ENCODE measurements at places on chromosomes 7 and 10.

GRCh38 chr7:33837356-33837851 lies 67.9 kb upstream of the BMPER start:
- no peak for DNase-seq

- no peak for DNase-seq
Measured at GRCh38 chr7:121608785-121609184, 212.7 kb upstream of the FAM3C start.

- DNase-seq, result no peak
Measured at GRCh38 chr7:29937132-29937531, 52.5 kb downstream of the SCRN1 start.

- DNase-seq, result no peak
Measured at GRCh38 chr10:29455095-29455494, 166.2 kb downstream of the LYZL1 start.

- no peak for DNase-seq
Measured at GRCh38 chr10:43262397-43262901, 4.4 kb downstream of the RASGEF1A start.

GRCh38 chr7:79692015-79692414 lies 238.5 kb upstream of the MAGI2 start:
- DNase-seq, result no peak

DNA sequence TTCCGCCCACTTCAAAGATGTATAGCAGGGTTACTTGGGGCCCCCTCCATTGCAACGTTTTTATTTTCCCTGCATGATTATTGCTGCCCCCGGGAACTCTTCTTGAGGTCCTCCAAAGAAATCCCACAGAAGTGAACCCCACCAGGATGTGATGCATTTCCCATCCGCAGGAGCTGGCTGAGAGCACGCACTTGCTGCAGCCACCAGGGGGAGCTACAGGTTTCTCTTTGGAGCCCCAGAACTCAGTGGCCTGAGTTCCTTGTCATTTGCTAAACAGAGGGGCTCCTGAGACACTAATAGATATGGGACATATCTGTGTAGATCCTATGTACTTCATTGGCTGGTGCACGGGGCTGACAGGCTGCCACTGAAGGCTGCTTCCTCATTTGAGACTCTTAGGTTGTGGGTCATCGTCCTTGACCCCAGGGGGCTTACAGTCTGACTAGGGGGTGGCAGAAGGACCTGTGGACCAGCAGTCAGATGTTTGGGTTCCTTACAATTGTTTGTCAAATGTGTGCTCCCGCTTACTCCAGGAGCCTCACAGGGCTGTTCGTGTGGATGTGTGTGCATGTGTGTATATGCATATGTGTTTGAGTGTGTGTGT lies 52.3 kb upstream of the ENO4 start:
- DNase-seq, result peak; percentile 44

DNA sequence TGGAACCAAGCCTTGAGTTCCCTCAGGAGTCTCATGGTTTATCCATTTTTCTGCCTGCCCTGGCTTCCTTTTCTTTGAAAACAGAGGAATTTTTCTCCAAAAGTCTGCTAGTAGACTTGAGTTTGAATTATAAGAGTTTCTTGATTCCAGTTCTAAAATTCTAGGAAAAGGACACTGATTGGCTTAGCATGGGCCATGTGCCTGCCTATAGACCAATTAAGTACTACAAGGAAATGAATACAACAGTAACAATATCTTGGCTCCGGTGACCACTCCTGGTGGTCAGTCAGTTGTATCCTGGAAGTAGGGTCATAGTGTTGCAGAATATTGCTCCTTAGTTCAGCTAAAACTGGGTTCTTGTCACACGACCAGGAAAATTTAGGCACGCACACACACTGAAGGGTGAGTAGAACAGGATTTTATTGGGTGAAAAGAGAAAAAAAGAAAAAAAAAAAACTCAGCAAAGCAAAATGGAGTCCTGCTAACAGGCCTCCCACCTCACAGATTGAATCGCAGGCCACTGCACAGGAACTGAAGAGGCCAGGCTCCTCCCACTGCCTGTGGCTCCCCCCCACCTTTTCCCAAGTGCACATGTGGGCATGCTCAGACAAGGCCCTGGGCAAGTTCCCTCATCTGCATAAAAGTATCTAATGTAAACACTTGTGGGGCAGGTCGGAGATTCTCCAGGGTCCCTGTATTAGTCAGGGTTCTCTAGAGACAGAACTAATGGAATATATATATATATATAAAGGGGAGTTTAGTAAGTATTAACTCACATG lies 155.1 kb downstream of the LYZL1 start:
- no peak for DNase-seq

GRCh38 chr7:95777269-95777668 lies 4.9 kb downstream of the DYNC1I1 start:
- no peak for DNase-seq

- DNase-seq, result no peak
Measured at GRCh38 chr10:33120700-33121099, 162.7 kb upstream of the ITGB1 start.

GRCh38 chr10:112330607-112331160 lies 43.2 kb upstream of the ACSL5 start:
- no peak for DNase-seq

GRCh38 chr7:11436316-11436715 lies 395.7 kb downstream of the THSD7A start:
- DNase-seq, result no peak

All from effector memory CD4-positive, alpha-beta T cell (primary cell).